ENCODE measurements at places on chromosomes 5 and 9.
A peak's percentile ranks its signal among the peaks of the same experiment; 100 is the strongest.

GRCh38 chr9:110088099-110088498 is 119.9 kb downstream of the C9orf152 start:
- DNase-seq: no peak

- DNase-seq: no peak
These were observed 73.5 kb downstream of the ZNF618 start for GRCh38 chr9:113949571-113950078.

DNA sequence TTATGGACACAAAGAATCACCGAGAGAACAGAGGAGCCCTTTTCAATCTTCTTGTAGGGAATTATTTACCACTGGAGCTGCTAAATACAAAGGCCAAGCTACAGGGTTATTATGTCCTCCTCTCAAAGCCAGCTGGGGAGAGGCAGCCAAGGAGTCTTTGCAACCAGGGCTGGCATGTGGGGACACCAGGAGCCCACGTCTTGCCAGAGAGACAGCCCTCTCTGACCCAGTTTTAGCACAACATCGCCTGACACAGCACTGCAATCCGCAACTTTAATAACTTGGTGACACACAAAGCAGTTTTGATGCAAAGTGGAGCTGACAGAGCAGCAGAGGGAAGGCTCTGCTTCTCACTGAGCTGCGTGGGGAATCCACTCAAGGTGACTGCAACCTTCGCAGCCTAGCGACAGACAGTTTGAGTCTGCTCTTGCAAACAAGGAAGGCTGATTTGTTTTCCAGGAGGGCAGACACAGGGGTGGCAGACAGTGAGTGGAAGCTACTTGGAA is 33.6 kb downstream of the TLR4 start:
- no peak for DNase-seq

DNA sequence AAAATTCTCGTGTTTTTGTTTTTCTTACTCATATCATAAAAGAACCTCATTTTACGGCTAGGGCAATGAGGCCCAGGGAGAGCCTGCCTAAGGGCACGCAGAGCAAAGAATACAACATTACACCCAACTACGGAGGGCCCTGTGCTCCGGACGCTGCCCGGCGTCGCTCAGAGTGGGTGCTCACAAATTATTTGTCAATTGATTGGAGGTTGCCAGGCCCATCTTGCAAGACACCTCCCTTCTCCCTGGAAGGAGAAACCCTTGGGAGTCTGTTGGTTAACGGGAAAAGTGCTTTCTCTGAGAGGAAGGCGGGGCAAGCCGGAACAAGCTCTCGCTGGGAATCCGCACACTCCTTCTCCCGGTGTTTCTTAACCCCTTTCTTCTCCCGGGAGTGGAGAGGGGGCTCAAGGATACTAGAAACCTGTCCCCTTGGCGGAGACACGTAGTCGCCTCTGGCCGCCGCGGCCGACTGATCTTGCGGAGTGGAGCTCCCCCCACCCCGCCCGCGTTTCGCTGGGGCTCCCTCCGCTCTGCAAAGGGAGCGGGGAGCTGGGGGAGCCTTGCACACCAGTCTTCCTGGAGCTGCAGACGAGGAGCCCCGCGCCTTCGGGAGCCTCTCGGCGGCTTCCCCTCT is 599.3 kb upstream of the SGCD start:
- DNase-seq: no peak

- DNase-seq: no peak
These were observed 6.2 kb downstream of the FER start for GRCh38 chr5:108753877-108754276.

DNA sequence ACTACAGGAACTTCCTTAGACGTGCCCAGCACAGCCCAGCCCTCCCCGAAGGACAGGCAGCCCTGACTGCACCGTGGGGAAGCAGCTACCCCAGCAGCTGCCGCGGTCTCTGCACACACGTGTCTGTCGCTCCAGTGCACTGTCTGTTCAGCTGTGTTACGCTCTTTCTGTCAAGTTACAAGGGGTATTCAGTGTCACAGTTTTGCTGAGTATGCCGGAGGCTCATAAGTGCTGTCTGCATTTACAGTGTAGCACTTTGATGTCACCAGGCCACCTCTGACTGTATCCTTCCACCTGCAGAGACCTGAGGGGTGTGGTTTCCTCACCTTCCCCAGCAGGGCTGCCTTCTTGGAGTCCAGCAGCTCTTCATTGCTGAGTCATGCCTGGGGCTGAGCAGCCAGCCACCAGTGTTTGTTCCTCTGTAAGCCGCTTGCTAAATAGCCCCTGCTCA is 126.8 kb downstream of the EHMT1 start:
- peak; percentile 4 for DNase-seq

GRCh38 chr9:104075801-104076753 is 18.0 kb upstream of the SMC2 start:
- no peak for DNase-seq

DNA sequence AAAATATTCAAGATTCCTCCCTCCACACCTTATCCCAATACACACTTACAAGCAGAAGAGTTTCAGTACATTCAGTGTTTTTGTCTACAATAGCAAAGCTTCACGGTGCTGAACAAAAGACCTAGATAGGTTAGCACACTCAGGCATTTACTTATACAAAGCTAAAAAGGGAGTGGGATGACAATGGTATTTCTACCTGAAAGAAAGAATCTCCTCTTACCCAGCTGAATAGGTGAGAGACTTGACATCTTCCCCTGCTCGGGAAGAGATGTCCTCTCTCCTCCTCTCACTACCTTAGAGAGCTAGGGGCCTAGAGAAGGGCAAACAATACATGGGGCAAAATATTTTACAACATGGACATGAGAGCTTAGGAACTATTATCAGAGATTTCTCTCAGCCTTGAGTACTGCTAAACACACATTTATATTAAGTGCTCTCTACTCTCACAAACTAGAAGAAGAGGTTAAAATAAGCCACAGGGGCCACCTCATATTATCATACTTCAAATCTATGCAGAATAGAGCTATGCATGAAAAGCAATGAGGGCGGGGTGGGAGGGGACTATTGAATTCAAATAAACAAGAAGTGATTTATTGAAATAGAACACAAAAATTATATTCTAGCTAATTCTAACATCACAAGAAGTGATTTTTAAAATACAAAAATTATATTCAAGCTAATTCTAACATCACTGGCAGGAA is 38.6 kb upstream of the RNF38 start:
- no peak for DNase-seq

DNA sequence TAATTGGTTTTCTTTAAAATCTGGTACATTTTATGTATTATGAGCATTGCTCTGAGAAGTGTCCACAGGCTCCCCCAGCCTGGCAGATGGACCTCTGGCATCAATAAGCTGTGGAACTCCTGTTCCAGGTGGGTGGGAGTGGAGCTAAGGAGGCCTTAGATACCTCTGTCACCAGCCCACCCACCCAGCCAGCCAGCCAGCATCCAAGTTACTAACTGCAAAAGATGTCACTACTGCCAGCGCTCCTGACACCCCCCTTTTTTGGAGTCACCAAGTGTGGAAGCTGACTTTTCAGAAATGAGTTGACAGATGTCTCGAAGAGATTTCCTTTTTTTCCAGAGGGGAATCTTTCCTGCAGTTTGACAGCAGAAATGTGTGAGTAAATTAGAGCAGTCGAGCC is 111.2 kb downstream of the GALNT10 start:
- DNase-seq: no peak

DNA sequence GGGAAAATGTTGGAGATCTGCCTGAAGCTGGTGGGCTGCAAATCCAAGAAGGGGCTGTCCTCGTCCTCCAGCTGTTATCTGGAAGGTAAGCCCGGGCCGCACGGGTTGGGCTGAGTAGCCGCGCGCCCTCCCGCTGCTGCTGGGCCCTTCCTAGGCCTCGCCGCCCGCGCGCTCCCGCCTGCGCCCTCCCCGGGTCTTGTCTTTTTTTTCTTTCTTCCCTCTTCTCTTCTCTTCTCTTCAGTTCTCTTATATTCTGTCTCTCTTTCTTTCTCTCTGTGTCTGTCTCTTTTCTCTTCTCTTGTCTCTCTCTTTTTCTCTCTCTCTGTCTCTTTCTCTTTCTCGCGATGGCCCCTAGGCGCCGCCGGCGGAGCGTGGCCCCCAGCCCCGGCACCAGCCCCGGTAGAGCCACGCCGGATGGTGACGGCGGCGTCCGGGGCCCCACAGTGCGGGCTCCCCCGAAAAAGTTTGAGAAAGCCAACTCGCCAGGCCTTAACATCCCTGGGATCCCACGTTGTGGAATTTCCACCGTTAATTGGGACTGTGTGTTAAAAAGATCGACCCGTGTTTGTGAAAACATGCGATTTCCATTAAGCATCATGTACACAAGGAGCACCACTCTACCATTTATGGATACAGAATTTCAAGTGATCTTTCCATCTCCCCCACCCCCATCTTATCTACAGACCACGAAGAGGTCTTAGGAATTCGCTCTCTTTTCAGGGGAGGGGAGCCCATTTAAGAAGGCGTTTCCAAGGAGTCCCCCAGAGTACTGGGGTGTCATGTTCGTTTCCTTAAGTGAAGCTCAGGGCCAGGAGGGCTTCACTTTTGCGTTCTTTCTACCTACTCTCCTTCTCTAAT is 616 bp downstream of the ABL1 start:
- DNase-seq: no peak

GRCh38 chr9:99018653-99019052 is 74.9 kb downstream of the COL15A1 start:
- DNase-seq: no peak

DNA sequence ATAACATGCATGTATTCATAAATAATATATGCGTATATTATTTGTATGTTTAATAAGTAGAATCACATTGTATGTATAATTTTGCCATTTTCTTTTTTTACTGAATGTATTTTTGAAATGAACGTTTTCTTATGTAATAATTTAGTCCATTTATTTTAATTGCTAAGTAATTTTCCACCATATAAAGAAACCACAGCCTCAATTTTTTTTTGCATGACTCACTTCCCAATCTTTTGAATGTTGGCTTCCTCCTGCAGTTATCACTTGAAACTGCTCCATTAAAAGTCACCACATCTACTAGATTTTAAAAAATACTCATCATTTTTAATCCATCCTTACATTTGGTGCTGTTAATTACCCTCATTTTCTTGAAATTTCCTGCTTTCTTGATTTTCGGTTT is 363.3 kb upstream of the MEF2C start:
- DNase-seq: no peak

DNA sequence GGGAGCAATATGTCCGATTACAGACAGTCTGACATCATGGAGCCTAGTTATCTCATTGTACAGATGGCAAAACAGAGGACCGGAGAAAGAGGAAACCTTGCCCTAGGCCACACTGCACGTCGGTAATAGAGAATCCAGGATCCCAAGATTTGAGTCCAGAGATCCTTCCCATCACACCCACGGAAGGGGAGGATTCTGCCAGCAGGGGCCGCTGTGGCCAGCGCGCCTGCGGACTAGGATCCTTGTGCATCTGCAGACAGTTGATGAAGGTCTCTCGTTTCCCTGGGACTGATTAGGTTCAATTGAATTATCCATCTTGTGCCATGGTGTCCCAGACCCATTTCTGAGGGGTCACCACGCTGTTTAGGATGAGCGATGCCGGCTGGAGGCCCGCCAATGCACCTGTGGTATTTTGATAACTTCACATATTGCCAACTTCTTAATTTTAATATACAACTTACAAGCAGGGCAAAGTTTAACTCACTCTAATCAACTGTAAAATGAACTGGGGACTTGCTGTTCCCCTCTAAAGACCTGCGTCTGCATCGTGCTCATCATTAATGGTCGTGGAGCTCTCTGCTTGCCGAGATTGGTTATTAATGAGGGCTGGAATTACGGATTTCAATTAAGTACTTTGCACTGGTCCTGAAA is 592.7 kb upstream of the BRINP1 start:
- no peak for DNase-seq

GRCh38 chr9:131986089-131986488 is 93.6 kb downstream of the MED27 start:
- DNase-seq: no peak

DNA sequence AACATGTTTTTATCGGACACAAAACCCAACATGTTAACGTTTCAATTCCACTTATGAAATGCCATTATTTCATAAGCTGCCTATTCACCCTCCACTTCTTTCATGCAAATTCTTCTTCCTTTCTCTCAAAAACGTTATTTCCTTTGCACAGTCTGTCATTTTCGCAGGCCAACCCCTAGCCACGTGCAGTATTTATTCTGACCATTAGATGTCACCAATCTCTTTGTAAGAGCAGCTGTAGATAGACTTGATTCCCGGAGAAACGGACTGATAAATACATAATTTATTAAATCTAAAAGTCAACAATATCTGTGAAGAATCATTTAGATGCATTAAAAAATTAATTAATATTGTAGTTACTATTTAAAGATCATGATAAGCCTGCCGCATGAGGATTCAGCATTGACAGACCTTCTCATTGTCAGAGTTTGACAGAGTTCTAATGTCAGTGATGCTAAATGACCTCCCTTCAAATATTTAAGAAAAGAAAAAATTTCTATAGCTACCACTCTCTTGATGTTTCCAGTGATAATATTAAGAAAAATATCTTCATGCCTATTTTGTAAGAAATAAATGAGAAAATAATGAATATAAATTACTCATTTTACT is 933.6 kb downstream of the CDH12 start:
- peak; percentile 83 for DNase-seq

GRCh38 chr9:99231711-99232110 is 9.6 kb downstream of the SEC61B start:
- DNase-seq: no peak

DNA sequence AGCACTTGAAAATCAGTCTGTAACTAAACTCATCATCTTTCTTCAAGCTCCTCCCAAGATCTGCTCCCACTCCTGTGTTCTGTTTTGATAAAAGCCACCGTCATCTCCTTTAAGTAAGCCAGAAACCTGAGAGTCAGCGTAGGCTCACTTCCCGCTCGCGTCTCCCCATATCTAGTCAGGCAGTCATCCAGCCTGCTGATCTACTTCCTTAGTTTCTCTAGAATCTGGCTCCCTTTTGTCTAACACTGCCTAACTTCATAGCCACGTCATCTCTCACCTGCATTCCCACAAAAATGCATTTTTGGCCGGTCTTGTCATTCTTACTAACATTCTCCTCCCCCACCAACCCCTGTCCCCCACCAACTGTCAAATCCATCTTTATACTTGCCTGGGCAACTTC is 3.0 kb upstream of the TJP2 start:
- DNase-seq: no peak

DNA sequence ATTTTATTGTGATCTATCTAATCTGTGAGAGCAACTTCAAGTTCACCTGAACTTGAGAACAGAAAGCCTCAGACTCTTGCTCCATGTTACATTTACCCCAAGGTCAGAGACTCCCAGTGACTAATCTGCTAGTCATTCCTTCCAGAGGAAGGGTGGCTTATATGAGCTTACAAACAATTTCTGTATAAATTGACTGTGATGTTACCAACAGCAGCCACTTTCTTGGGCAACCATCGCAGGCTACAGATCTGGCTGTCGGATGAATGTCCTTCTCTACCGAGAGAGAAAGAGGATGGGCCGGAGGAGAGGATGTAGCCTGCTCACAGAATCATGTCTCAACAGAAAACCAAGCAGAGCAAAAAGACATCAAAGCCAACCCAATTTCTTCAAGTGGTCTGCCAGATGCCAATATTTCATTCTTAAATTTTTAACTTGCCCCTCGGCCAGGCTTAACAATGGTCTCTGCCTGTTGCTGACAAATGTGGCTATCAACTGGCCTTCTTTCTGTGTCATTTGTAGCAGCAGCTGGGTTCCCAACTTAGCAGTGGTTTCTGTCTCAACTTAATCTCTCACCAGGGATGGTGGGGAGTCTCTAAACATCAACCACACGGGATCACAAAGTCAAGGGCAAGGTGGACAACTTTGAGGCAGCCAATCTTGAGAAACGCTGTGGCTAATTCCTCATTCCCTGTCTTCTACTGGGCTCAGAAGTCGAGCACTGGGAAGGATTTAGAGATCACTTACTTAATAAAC is 81.3 kb downstream of the RAPGEF1 start:
- DNase-seq: no peak

GRCh38 chr5:83323557-83324180 is 147.9 kb upstream of the VCAN start:
- DNase-seq: no peak
